Activated CD4-positive, alpha-beta T cell treated with anti-CD3 and anti-CD28 coated beads, Interleukin-10, Interleukin-2, amounts not matched to agents 100 ng/mL and 50 ng/mL, durations not matched to agents 16 hours and 8 hours (primary cell): ENCODE measurements at places on chromosomes 1 and 21.

DNA sequence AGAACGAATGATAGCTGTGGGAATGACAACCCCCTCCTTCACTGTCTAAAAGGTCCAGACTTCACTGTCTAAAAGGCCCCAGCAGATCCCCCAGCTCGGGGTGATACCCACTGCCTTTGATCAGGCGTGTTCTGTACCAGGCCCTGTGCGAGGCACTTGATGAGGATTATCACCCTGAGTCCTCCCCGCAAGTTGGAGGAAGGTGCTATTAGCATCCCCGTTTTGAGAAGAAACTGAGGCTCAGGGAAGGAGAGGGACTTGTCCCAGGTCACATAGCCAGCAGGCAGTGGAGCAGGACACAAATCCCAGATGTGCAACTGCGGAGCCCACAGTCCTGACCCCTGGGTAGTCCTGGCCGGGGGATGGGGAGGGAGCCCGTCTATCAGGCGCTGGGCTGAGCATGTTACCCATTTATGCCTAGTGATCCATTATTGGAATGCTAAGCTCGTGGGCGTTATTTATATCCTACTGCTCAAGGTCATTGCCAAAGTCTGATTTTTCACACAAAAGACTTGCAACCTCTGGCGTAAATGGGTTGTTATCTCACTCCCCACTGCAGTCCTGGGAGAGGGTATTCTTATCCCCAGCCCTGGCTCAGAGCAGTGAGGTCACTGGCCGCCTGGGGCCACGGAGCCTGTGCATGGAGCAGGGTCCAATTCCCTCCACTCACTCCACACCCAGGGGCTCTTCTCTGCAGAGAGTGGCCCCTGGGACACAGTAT, 722.2 kb downstream of the MATN1 start:
- DNase-seq = no peak

DNA sequence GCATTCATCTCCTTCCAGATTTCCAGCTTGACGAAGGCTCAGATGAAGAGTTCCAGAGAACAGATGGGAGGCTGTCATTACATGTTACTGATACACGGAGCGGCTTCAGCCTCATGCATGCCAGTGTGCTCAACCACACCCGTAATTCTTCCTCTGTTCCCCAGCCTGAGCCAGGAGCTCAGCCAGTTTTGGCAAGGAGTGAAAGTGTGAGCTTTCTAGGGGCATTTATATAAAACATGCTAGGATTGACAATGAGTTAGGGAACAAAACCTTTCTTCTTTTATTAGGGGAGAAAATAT, 290.4 kb upstream of the PLXNA2 start:
- DNase-seq = no peak

DNA sequence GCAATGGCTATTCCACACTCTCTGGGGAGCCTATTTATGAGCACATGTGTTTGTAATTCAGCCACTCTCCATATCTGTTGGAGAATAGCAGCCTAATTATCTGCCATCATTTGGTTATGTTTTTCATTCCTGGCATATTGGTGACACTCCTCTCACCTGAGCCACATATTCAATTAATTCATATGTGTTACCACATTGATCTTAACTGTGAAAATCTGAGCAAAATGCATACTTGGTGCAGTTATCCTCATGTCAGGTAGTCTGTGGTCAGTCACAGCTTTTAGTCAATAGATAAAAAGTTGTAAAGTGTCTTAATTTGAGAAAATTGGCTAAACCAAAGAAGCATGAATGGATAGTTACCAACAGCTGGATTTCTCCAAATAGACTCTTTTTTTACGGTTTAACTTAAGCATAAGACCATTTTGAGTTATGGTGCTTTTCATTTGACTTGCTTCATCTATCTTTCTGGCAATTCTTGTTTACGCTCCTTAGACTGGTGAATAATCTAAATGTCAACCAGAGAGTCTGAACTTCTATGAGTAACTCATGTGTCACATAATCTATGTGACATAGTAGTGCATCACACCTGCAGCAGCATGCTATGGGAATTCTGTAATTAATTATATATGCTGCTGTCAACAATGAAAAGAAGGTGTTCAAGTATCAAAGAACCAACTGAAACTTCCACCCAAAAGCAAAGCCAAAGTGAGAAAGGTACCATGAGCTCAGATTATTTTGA, 187.7 kb upstream of the SGIP1 start:
- DNase-seq = peak; percentile 55

DNA sequence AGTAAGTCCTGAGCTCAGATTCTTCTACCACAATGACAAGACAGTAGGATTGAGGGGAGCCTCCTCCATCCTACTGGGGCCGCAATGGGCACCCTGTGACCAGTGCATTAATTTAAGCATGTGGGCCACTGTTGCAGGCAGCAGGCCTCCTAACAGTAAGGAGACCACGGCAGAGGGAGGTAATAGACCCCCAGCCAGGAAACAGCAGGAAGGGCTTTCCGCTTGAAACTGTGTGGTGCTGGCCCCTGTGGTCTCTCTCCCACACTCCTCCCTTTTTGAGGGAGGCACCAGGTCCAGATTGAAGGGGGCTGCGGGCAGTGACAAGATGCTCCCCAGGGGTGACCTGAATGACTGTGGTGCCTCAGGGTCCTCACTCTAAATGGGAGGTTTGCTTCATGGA, 1.7 kb upstream of the CLDN19 start:
- DNase-seq = no peak

DNA sequence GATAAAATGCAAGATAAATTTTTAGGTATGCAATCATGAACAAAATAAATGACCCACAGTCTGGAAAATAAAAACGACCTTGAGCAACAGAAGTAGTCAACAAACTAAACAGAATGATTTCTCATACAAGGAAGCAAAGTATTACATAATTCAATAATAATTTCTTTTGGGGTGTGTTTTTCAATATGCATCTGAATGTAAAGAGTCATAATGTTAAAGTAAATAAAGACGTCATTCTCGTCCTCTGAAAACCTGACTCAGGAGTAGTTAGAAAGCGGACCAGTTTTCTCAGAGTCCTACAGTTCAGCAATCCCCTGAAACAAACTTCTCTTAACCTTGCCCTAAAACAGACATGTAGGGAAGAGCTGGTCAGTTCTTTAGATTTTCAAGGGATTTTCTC, 18.6 kb downstream of the CDC42BPA start:
- no peak for DNase-seq

GRCh38 chr1:163523375-163524029, 201.7 kb downstream of the NUF2 start:
- DNase-seq = no peak

DNA sequence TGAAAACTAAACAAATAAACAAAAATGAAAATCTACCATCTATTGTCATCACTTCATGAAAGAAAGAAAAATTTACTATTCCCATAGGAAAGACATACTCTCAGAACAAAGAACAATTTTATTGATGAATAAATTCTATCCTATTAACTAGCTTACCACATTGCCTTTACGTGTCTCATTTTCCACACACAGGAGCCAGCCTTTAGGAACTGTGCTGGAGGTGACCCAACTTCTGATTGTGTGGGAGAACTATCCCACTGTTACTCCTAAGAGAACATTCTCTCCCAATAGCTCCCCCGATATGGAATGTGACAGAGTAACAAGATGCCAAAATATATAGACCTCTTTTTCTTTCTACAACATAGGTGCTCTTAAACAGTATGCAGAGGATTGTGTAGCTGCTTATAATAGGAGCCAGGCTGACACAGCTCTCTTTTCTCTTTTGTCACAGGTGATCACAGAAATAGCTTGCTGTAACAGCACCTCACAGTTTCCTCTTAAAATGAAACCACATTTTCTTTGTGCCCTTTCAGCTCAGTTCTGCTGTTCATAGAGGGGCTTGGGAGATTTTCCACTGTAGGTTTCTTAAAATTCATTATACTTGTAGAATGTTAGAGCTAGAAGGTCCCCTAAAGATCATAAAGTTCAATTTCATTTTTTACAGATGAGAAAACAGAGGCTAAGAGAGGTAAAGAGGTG, 35.5 kb downstream of the C21orf91 start:
- DNase-seq = peak; percentile 60

- no peak for DNase-seq
Observed at GRCh38 chr1:162629077-162629627, 3.1 kb upstream of the DDR2 start.

DNA sequence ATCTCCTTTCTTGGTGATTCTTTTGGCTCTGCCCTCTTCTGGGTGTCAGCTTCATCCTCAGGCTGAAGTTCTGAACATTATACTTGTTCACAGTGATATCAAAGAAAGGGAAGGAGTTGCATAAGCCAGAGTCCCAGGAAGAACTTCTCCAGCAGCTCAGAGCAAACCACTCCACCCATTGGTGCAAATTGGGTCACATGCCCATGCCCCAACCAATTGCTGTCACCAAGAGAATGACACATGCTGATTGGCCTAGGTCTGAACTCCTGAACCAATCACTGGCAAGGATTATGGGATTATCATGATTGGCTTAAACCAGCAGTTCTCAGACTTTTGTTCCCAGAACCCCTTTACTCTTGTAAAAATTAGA, 256.5 kb upstream of the TMEM51 start:
- DNase-seq = peak; percentile 9

DNA sequence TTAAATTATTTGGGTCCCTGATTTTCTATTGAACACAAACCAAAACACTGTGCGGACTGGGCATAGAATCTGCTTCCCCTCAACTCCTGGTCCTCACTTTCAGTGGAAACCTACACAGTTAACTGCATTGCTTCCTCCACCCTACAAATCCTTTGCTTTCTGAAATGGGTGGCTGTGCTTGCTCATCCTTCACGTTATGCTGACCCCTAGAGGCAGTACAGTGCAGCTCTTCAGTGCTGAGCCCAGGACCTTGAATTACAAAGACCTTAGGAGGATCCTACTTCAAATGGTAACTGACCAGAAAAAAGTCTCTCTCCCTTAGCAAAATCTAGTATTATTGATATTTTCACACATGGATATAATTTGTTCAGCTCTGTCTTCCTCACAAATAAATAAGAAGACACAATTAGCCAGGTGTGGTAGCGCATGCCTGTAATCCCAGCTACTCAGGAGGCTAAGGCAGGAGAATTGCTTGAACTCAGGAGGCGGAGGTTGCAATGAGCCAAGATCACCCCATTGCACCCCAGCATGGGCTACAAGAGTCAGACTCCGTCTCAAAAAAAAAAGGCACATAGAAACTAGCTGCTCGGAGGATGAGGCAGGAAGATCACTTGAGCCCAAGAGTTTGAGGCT, 63.4 kb upstream of the L1TD1 start:
- peak; percentile 64 for DNase-seq

GRCh38 chr21:45224189-45224938, 63.3 kb downstream of the POFUT2 start:
- no peak for DNase-seq

DNA sequence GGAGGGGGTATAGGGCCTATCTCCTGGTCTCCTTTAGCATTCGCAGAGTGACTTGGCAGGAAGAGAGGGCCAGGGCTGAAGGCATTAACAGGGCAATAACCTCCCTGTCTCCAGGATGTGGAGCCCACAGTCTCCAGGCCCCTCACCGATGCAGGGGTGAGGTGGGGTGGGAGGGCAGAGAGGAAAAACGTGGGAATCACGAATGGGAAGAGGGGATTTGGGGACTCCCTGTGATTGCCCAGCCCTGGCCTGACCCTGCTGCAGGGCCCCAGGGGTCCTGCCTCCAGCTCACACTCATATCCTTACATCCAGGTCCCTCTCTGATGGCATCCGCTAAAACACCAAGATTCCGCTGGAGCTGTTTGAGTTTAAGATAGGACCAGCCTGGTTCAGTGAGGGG, 14.6 kb downstream of the TFAP2E start:
- DNase-seq = no peak

DNA sequence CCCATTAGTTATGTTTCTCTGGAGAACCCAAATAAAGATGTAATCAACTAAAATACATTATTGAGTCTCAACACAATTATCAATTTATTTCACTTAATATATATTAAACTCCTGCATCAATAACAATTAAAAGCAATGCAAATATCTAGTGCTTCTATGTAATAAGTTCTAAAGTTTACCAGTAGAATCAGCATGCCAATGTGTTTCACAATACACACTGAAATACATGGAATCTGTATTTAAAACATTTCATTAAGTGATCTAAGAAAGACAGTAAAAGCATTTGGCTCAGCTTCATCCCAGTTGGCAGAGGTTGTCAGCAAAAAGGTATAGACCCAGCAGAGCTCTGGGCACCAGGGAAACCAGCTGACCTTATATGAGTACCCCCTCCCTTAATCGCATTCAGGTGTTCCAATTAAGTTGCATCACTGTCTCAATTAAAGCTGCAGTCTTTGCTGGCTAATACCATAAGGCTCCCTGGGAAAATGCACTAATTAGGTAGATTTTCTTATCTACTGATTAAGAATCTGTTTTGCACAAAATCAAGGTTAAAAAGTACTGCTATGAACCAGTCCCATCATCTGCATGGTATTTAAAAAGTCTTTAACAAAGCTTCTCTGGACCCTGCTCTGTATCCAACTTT, 63.1 kb downstream of the NIBAN1 start:
- no peak for DNase-seq

- no peak for DNase-seq
Observed at GRCh38 chr1:182563095-182563494, 26.0 kb downstream of the RNASEL start.

DNA sequence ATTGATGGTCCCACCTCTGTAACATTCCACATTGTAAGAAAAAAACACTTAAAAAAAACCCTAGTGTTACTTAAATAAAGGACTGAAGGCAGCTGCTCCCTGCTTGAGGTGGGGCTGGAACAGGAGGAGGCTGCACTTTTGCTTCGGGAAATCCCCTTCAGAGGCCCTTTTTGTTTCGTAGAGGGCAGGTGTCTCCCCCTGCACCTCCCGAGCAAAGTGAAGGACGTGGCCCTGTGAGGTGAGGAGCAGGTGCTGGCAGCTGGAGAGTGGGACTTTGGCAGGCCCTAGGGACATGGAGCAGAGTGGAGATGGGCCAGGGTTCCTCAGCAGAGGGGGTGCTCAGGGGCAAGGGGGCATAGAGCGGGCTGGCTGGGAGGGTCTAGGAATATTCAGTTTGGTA, 33.4 kb upstream of the WNT4 start:
- peak; percentile 31 for DNase-seq

DNA sequence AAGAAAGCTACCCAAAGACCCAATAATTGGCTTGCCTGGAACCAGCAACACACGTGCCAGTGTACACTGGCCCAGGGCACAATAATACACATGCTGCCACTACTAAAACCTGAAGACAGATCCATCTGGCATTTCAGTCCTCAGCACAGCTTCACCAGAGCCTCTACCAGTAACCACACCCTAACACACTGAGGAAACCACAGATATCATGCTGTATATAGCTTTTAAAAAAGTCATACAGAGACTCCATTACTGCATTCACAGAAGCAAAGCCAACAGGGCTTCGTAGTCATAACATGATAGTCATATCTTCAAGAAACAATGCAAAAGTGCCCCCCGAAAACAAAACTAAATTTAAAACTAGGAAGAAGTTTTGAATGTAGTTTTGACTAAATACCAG, 40.6 kb upstream of the NEGR1 start:
- DNase-seq = no peak

DNA sequence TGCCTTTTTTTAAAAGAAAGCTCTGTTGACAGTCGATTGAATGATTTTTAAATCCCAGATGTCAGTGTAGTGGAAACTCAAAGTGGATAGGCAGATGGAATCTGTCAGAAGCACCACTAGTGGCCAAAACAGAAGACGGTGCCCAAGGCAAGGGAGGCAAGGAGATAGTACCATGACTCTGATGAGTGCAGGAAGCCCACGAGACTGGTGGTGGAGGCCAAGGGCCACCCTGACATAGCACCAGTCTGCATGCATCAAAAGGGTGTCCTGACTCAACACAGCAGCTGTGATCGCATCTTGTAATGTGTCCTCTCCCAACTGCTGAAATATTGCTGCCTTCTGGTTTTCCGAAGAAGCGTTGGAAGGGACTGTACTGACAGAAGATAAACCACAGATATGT, 124.1 kb upstream of the PAPPA2 start:
- no peak for DNase-seq
